Caco-2 (cell line): ENCODE measurements at places on chromosomes 1 and 21. TPM values are rescaled to one million over a fixed set of nuclear protein-coding genes. Genes with fewer than 3 reads are reported as not detected.
A peak's percentile ranks its signal among the peaks of the same experiment; 100 is the strongest.

The ZNF644 gene
- total RNA-seq = 32.5 and 35.9 TPM in 2 replicates

The GUK1 gene
- 73.6 and 74.4 TPM in 2 replicates for total RNA-seq

The GNAT2 gene
- total RNA-seq = not detected in 2 replicates

DNA sequence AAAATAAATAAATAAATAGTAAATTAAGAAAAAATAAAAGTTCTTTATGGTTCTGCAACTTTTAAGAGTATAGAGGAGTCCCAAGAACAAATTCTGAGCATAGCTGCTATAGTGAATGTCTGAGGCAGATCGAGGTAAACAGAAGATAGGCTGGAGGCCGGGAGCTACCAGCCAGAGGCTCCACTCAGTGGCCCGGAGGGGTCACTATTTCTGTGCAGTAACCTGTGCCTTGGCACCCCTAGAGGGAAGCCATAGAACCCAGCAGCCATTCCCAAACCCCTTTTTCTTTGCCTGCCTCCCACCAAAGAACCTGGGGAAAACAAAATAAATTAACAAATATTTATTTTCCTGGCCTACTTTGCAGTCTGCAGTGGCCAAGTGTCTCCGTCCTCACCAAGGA, 38.4 kb upstream of the HEATR1 start:
- no peak for DNase-seq

- DNase-seq = no peak
Measured at GRCh38 chr1:233512538-233512937, 101.4 kb upstream of the KCNK1 start.

GRCh38 chr1:34276606-34277005, 99.9 kb downstream of the C1orf94 start:
- no peak for DNase-seq

The S100A7 gene
- total RNA-seq = not detected in 2 replicates

GRCh38 chr1:157360023-157360390, 192.3 kb downstream of the FCRL5 start:
- DNase-seq = no peak

The BARHL2 gene
- not detected in 2 replicates for total RNA-seq

DNA sequence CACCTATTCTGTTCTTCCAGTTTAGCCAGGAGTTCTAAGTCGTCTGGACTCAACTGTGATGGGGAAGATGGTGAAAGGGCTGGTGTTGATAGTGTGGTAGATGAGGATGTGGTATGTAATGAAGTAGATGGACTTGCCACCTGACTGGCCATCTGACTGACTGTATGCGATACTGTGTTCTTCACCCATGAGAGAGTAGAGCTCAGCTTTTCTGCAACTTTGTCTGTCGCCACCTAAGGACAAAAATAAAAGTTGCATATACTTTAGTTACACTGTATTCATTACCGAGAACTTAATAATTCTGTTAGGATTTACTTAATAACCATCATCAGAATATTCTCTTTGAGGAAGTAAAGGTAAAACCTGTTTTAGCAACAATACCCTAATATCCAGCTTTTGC, 48.5 kb downstream of the EVI5 start:
- DNase-seq = no peak

GRCh38 chr1:210781652-210782051, 352.3 kb downstream of the KCNH1 start:
- DNase-seq = no peak

DNA sequence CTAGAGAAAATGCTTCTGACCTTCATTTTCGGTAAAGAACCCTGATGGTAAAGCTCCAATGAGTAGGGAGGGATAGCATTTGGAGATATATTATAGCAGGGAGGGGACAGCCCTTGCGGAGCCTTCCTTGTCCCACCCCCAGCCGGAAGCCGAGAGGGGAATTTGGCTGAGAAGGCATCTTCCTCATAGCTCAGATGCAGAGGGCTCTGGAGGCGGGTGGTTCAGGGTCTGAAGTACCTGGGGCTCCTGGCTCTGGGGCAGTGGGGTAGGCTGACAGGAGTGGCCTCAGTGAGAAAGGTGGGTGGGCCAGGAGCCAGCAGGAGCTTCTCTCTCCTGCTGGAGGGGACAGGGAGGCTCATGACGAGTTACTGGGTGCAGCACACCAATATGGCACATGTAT, 88.0 kb upstream of the IFFO2 start:
- DNase-seq = peak; percentile 1

GRCh38 chr1:27789540-27790041, 16.6 kb downstream of the STX12 start:
- no peak for DNase-seq

DNA sequence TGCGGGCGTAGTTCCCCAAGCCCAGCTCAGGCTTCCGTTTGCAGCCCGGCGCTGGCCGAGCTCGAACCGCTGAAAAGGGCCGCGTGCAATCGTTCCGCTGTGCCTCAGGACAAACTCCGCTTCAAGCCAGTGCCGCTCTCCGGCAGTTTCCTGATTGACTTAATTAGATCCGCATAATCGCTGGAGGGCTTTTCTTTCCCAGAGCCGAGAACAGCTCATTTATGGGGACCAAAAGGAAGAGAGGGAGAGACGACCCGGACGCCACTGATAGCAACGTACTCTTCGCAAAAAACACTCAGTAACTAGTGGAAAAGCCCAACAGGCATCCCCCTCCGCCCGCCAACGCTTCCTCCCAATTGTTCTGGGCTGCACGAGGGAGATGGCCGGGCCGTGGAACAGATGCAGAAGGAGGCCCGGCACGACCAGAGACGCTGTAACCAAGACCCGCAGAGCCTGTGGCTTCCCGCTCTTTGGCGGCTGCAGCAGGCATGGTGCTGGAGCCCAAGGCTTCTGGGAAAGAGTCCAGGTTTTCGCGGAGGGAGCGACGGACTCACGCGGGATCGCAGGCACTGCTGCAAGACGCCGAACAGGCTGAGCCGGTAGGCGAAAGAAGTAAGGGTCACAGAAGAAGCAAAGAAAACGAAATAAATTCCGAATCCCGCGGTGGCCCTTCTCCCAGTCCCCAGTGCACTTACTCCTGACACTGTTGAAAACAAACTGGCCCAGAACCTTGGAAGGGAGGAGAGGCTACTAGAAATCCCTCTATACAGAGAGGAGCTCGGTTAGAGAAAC, 3.6 kb upstream of the FOXD2 start:
- DNase-seq = no peak

- no peak for DNase-seq
Measured at GRCh38 chr1:241171991-241172390, 185.0 kb downstream of the RGS7 start.

The CD1D gene
- not detected in 2 replicates for total RNA-seq
